ENCODE measurements at places on chromosomes 13 and 19. TPM values are rescaled to one million over a fixed set of nuclear protein-coding genes. Genes with fewer than 3 reads are reported as not detected.

DNA sequence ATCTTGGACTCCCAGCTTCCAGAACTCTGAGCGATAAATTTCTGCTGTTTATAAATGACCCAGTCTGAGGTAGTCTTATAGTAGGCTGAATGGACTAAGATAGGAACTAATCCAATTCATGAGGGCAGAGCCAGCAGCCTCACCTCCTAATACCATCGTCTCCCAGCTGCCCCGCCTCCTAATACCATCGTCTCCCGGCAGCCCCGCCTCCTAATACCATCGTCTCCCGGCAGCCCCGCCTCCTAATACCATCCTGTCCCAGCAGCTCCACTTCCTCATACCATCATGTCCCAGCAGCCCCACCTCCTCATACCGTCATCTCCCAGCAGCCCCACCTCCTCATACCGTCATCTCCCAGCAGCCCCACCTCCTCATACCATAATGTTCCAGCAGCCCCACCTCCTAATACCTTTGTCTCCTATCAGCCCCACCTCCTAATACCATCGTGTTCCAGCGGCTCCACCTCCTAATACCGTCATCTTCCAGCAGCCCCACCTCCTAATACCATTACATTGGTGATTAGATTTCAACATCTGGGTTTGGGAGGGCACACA, 2.4 kb upstream of the ARGLU1 start:
- peaks cover 24% of the 10 kb centered on the region for H3K4me1 ChIP-seq
- H3K36me3 ChIP-seq: no peaks in the 10 kb centered on the region
- H3K27me3 ChIP-seq: no peaks in the 10 kb centered on the region
- no peak overlapping the region for H3K4me3 ChIP-seq
- peak; percentile 96 for DNase-seq
- peak overlapping the region; percentile 63 for H3K27ac ChIP-seq

- H3K4me1 ChIP-seq: peaks cover 24% of the 10 kb centered on the region
- H3K36me3 ChIP-seq: no peaks in the 10 kb centered on the region
- H3K27me3 ChIP-seq: no peaks in the 10 kb centered on the region
- no peak overlapping the region for H3K4me3 ChIP-seq
- no peak for DNase-seq
Observed at GRCh38 chr19:48443731-48444128, 2.1 kb upstream of the GRWD1 start.

- H3K27ac ChIP-seq: no peak overlapping the region
- DNase-seq: no peak
- no peaks in the 10 kb centered on the region for H3K27me3 ChIP-seq
- no peaks in the 10 kb centered on the region for H3K4me1 ChIP-seq
- H3K36me3 ChIP-seq: no peaks in the 10 kb centered on the region
Observed at GRCh38 chr19:7738023-7738422, 6.1 kb upstream of the CLEC4G start.

GRCh38 chr13:75161804-75162203, 320.2 kb downstream of the TBC1D4 start:
- H3K4me3 ChIP-seq: no peak overlapping the region
- no peaks in the 10 kb centered on the region for H3K36me3 ChIP-seq
- no peaks in the 10 kb centered on the region for H3K4me1 ChIP-seq
- no peaks in the 10 kb centered on the region for H3K27me3 ChIP-seq
- DNase-seq: no peak

The ZNF492 gene
- under 0.01 TPM for total RNA-seq

GRCh38 chr19:5397804-5398692, 57.2 kb upstream of the ZNRF4 start:
- DNase-seq: no peak
- no peak overlapping the region for H3K4me3 ChIP-seq
- no peaks in the 10 kb centered on the region for H3K27me3 ChIP-seq
- no peaks in the 10 kb centered on the region for H3K36me3 ChIP-seq
- no peak overlapping the region for H3K27ac ChIP-seq
- no peaks in the 10 kb centered on the region for H3K4me1 ChIP-seq

Data from body of pancreas (tissue), 4 donors.